ENCODE measurements at places on chromosomes 4 and X.

- no peak for DNase-seq
Observed at GRCh38 chrX:120372667-120373370, 10.9 kb downstream of the ATP1B4 start.

- DNase-seq: no peak
Observed at GRCh38 chr4:102572452-102572851, 71.3 kb downstream of the NFKB1 start.

GRCh38 chrX:49878128-49878833 lies 1.0 kb upstream of the USP27X start:
- no peak for DNase-seq

DNA sequence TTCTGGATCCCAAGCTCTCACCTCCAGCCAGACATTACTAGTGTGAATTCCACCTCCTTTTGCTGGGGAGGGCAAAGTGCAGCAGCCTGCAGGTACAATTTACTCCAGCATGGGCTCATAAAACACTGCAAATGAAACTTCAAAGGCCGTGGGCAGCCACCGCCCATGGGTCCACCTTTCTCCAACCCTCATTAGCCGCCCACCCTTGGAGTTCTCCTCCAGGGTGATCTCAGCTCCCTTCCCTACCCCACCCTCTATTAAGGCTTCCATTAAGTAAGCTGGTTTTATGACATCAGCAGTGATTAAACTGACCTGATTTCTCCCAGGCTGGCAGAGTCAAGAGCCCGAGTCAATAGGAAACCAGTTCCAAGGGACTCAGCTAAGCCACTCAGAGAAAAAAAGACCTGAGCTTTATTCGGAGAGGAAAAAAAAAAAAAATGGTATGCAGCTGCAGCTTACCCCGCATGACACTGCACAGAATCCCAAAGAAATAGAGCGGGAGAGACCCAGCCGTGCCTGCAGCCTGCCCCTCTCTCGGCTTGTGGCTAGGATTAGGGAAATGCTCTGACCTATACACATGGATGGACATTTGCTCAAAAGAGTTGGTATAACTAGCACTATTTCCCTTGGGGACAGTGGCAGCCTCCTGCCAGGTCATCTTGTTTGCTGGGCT lies 319.6 kb downstream of the PTTG2 start:
- no peak for DNase-seq

- DNase-seq: no peak
Observed at GRCh38 chr4:138977524-138977923, 38.1 kb upstream of the NOCT start.
